ENCODE measurements at places on chromosomes 11 and 22.

DNA sequence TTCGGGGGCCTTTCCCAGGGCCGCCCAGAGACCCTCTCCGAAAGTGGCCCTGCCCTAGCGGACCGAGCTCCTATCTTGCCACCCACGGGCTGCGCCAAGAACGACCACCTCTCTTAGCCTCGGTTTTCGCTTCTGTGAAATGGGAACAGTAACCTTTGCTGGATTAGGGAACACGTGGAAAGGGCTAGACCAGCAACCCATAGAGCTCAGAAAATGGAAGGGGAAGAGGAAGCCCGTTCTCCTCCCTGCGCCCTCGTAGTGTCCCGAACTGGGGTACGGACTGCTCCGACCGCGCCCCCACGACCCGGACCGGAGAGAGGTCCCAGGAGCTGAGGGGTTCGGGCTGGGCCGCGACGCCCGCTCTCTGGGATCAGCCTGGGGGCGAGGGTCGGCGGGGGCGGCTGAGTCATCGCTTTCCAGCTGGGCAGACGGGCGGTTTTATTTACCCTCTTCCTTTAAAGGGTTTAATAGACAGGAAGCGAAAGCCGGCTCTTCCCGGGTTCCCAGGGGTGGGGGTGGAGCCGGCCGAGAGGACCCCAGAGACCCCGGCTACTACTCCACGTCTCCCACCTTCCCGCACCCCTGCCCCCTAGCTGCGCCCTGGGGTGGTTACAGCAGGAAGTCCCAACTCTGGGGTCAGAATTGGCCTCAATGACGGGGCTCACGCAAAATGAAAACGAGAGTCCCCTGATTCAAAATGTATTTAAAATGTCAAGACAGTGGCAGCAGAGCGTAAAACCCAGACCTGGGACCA, 907 bp upstream of the PHLDA2 start:
- no peak for DNase-seq

DNA sequence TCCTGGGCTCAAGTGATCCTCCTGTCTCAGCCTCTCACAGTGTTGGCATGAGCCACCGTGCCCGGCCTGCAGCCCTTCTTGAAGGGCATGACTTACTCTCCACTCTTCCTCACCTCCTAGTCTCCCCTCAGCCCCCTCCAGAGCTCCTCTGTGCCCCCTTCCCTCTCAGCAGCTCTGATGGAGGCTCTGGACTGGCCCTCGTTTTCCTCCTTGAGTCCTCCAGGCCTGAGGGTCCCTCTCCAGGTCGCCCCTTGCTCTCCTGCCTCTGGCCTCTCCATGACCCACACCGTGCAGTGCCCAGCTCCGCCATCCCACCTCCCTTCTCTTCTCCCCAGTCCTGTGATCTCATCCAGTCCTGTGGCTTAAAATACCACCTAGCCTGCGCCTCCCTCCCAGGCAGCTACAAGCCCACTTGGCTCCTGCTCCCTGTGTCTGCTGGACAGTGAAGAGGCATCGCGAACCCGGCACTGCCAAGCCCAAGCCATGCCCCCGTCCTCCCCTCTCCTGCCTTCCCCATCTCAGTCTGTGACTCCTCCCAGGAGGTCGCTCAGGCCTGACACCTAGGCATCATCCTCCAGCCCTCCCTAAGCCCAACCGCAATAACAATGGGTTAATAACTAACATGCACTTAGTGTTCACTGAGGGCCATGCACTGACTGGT, 11.9 kb downstream of the KCNJ4 start:
- DNase-seq, result no peak

DNA sequence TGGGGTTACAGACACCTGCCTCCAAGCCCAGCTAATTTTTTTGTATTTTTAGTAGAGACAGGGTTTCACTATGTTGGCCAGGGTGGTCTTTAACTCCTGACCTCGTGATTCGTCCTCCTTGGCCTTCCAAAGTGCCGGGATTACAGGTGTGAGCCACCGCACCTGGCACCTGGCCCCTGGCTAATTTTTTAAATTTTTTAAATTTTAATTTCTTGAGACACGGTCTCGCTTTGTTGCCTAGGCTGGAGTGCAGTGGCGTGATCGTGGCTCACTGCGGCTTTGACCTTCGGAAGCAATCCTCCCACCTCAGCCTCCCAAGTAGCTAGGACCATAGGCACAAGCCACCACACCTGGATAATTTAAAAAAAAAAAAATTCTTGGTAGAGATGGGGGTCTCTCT, 14.6 kb downstream of the PPP6R2 start:
- no peak for DNase-seq

DNA sequence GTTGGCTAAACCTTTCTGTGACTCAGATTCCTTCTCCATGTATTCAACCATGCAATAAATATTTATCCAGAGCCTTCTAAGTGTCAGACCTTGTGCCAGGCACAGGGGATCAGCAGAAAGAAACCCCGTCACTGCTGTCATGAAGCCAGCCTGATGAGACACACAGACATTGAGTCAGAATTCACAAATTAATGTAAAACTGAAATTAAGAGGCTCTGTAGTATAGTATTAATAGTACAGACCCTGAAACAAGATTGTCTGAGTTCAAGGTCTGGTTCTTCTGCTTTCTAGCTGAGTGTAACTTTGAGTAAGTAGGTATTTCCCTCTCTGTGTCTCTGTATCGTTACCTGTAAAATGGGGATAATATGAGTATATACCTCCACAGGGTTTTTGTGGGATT, 46.9 kb downstream of the ME3 start:
- no peak for DNase-seq
